ENCODE measurements at places on chromosomes 2 and 18.

DNA sequence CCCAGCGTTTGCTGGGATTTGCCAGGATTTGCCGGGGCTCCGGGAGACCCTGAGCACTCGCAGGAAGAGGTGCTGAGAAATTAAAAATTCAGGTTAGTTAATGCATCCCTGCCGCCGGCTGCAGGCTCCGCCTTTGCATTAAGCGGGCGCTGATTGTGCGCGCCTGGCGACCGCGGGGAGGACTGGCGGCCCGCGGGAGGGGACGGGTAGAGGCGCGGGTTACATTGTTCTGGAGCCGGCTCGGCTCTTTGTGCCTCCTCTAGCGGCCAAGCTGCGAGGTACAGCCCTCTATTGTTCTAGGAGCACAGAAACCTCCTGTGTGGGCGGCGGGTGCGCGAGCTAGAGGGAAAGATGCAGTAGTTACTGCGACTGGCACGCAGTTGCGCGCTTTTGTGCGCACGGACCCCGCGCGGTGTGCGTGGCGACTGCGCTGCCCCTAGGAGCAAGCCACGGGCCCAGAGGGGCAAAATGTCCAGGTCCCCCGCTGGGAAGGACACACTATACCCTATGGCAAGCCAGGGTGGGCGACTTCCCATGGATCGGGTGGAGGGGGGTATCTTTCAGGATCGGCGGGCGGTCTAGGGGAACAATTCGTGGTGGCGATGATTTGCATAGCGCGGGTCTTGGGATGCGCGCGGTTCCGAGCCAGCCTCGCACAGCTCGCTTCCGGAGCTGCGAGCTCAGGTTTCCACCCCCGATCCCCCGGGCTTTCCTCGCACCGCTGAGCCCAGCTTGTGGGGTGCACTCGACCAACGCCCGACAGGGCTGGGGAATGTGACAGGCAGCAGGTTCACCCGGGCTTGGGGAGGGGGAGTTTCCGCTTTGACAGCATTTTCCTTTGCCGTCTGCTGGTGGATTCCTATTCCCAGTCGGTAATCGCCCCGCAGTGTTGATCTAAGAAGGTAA lies 2.8 kb downstream of the ONECUT2 start:
- DNase-seq = peak; percentile 61

DNA sequence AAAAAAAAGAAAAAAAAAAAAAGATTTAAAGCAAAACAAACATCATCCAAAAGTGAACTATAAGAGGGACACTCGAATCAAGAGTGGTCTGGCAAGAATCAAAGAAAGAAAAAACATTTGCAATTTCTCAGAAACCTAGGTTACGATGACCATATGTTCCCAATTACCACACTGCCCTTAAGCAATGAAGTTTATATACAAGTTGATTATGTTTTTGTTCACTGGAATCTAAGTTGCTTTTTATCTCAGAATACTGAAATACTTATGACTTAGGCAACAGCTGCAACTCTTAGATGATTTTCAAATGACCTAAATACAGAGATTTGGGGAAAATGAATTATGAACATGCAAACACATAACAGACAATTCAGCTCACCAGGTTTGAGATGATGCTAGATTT lies 597.1 kb upstream of the CHAC2 start:
- peak; percentile 76 for DNase-seq

DNA sequence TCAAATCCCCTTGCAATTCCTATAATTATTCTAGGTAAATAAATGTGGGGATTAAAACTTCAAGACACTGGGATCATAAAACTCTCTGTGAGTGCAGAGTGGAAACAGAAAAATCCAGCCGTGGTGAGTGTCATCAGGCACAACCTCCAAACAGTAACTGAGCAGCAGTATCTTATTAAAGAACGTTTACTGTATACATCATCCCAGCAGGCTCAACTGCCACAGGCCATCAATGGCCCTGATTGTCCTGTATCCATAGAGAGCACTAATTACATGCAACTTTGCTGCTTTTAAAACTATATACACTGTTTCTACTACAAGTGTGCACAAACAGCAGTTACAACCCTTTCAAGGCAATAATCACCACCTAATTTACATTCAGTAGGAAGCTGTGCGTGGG lies 23.9 kb downstream of the GAREM1 start:
- DNase-seq = no peak

DNA sequence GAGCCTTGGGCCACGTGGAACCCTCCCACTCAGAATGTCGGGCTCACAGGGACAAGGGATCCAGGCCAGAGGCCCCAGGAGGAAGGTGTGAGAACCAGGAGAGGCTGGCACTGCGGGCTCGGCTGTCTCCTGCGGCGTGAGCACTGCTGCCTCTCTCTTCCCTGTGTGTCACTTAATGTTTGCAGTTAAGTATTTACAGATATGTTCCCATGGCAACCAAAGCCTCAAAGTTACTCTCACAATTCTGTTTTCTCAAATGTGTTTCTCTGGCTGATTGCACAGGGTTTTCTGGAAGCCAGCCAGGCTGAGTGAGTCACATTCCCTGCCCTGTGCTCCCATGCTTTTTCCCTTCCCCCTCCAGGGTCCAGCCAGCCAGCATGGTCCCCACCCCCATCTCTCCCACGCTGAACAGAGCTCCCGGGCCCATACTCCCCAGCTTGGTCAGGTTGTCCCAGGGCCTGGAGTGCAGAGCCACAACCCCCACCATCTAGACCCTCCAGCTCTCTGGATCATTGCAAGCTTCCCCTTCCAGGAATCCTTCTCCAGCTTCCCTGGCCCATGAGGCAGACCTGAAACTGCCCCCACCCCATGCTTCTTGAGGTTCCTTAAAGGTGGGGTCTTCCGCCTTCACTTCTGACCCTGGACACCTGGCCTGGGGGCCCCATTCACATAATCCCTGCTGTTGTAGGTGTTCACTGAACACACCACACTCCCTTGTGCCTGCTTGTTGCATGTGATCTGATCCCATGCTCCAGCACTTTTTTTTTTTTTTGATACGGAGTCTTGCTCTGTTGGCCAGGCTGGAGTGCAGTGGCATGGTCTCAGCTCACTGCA lies 265.9 kb downstream of the CELF4 start:
- DNase-seq = peak; percentile 96
